ENCODE measurements at places on chromosomes 5 and 9.
A peak's percentile ranks its signal among the peaks of the same experiment; 100 is the strongest.

- DNase-seq = no peak
These were observed 17.6 kb upstream of the MTMR12 start for GRCh38 chr5:32330126-32330971.

GRCh38 chr9:69637817-69638200, 34.4 kb downstream of the APBA1 start:
- DNase-seq = no peak

- DNase-seq = peak; percentile 64
These were observed 114.2 kb upstream of the ADAMTS16 start for GRCh38 chr5:5025774-5026408.

DNA sequence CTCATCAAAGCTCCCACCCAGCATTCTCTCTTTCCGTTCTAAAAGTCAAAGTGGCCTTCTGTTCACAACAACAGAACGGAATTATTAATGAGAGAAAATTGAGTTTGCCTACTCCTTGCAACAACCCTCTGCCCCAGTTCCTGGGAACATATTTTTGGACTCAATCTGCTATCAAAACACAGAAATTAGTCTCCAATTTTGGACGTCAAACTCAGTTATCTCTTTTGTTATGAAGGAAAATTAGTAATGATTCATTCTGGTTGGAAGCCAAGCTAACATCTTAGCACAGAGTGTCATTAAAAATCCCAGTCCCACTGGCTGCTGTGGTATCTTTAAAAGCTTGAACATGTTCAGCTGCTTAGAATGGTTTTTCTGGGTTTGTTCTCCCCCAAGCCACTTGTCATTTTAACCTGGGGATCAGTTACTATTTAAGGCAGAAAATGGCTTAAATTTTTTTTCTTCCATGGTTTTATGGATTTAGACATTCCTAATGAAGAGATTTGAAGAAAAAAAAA, 343.2 kb downstream of the TRIM32 start:
- no peak for DNase-seq

GRCh38 chr9:120212853-120213200, 367.1 kb downstream of the CDK5RAP2 start:
- DNase-seq = no peak

DNA sequence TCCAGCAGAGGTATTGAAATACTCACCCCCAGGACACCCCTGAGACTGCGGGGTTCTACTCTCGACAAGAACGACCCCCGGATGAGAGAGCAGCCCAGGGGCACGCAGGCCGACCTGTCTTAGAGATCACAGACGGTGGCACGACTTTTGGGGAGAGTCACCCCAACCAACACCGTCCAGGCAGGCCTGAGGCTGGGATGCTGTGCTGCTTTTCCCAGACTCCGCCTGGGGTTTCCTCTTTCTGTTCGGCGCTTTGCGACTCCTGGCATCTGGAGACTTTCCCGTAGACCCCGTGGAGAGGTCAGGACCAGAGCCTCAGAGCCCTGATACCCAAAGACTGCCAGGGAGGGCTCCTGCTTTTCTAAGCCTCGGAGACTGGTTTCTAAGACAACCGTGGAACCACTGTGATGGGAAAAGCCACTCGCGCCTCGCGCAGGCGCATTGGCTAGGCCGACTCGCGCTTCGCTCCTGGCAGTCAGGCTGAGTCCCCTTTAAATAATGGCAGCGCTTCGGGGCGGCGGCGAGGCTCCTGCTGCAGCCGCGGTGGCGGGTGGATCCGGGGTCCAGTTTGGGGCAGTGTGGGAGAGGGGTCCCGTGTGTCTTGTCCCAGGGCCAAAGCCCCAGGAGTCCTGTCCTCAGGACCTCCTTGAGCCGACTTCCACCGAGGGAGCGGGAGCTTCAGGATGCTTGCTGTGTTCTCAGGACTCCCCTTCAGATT, 484.0 kb downstream of the SPATA31A7 start:
- no peak for DNase-seq

GRCh38 chr5:16690243-16690852, 73.6 kb upstream of the RETREG1 start:
- peak; percentile 28 for DNase-seq

DNA sequence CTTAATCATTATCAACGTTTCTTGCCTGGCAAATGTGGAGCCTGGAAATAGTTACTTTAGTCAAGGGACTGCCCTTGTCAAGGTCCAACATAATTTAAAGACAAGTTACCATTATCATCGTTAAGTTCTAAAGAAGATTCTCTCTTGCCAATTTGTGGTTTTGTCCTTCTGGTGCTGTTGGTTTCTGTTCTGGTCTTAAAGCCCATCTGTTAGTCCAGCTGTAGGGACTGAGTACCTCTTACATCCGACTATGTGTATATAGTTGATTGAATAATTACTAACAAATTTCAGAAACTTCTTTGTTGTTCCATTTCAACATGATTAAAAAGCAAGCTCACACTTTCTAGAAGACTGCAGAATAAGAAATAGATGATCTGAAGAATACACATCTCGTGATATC, 1854.9 kb downstream of the MAT2B start:
- no peak for DNase-seq

DNA sequence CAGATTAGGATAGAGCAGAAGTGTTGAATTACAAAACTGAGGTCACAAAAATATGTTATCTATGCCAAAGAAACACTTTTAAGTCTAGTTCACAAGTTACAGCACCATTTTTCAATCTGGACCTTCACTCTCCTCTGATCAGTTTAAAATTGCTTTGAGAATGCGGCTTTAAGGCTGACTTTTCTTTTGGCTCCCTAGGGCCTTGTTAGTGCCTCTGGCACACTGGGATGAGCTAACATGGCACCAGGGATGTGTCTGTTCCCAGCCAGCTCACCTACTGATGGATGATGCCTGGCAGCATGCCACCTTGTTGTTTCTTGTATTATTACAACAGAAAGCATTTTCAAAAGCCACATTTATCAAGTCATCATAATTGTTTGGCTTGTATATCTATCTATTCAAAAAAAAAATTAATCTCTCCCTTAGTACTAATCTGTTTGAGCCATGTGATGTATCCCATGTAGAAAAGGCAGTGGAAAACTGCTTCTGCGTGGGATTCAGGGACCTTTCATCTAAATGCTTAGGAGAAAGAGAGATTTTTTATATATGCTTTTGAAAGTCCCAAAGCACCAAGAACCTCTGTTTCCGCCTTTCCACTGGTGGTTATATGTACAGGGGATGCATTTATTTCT, 46.6 kb downstream of the ADAMTSL1 start:
- DNase-seq = no peak

DNA sequence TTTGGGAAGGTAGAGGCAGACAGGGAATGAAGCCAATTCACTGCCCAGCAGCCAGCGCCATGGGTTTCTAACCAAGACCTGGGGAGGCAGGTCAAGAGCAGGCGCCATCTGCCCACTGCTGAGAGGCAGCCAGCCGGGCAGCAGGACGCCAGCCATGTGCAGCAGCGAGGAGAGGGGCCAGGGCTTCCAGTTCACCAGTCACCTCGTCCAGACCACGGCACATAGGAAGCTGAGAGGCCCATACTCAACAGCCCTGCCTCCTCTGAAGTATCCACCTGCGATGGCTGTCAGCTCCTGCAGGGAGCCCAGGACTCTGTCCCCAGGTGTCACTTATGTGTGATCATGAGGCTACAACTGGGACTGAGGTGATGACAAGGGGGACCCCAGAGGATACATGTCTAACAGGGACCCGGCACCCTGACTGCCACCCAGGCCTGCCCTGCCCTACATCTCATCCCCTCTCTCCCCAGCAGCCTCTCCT, 30.1 kb downstream of the IPPK start:
- no peak for DNase-seq

DNA sequence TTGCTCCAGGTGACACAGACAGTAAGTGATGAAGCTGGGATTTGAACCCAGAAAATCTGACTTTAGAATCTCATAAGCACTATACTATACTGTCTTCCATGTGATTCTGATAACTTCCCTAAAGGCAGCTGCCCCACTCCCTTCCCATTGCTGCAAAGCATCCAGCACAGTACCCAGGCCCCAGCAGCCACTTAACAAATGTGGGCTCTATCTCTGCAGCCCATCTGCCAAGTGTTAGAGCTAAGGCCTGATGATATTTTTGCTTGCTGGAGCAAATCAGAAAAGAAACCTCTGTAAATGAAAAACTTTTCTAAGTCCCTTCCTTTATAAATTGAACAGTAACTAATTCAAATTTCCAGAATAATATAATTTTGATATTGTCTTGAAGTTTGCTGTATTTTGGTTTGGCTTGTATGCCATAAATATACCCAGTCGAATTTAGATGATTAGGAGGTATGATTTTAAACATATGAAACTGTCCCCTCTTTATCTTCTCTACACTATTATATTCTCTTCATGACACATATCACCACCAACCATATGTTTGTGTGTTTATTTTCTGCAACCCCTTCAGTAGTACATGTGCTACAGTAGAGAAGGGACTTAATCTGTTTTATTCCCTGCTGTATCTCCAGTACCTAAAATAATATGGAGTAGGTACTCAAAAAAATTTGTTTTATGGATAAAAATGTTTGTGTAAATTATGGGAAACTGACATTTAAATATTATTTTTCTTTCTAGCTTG, 63.8 kb downstream of the SMIM15 start:
- DNase-seq = no peak

GRCh38 chr5:19047277-19047676, 940.7 kb downstream of the CDH18 start:
- no peak for DNase-seq

DNA sequence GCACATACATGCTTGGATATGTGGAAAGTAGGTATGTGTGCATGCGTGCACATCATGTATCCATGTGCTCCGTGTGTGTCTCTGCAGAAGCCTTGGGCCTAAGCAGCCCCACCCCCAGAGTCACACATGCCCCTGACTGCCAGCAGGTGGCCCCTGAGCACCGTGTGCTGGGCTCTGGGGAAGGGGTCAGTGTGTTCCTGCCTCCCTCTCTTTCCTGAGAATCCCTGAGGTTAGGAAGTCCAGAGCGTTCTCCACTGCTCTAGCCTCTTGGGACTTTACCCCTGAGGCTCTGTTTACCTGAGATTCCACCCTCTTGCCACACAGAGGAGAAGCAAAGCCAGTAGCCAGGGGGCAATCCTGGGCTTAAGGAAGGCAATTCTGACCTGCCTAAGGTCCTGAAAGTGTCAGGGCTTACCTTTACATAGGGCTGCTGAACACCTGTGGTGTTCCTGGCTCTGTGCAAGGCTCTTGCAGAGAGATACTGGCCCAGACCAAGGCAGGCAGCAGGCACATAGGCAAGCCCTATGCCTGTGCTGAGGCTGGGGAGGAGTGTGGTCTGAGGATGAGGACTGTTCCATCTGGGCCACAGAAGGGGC, 207.3 kb downstream of the TMEM38B start:
- no peak for DNase-seq

GRCh38 chr9:99868845-99869244, 37.6 kb upstream of the STX17 start:
- DNase-seq = no peak

Measured in SHP77 treated with DMSO at 0.1 percent for 48 hours (cell line).